T-helper 17 cell (primary cell): ENCODE measurements at places on chromosomes 1 and 21. TPM values are rescaled to one million over a fixed set of nuclear protein-coding genes. Genes with fewer than 3 reads are reported as not detected.

- no peak for DNase-seq
These were observed 234.6 kb upstream of the JUN start for GRCh38 chr1:59018446-59018845.

- no peak for DNase-seq
These were observed 17.1 kb upstream of the MPZL1 start for GRCh38 chr1:167704715-167705114.

GRCh38 chr1:220076861-220077762 lies 12.5 kb downstream of the BPNT1 start:
- no peak for DNase-seq

DNA sequence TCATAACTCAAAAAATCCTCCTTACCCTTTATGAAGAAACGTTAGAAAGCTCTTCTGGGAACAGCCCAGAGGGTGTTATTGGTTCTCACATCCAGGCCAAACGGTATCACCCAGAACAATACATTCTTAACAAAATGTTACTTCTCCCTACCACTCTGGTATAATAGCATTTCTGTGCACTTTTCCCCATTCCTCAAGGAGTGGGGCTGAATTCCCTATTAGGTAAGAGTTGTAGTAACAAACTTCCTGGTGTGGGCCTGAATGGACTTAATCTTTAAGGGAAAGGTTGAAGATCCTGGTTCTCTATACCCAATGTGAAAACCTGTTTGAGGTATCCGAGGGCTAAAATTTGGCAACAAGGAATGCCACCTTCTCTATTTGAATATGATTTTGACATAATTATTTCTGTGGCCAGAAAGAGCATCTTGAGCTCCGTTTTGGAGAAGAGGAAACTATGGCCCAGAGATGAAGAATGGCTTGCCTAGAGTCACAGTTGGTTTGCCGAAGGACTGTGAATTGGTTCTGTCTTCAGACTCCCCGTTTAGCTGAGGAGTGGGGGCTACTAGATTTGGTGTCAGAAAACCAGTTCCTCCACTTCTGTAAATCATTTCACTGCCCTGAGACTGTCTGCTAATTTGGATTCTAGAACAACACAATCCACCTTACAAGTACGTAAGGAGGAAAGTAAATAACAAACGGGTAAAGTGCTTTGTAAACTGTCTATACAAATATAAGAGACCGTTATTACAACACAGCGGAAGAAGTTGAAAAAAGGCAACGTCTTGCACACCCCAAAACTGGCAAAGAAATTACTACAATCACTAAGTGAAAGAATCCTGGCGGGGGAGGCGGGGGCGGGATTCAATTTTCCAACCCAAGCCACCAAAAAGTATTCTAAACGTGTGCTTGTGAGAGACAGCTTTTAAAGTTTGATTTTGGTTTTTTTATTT lies 2.3 kb downstream of the ANP32E start:
- DNase-seq: no peak

GRCh38 chr1:3307359-3307758 lies 147.1 kb upstream of the ARHGEF16 start:
- no peak for DNase-seq

- DNase-seq: no peak
These were observed 165.3 kb downstream of the GRIK3 start for GRCh38 chr1:36869054-36869453.

DNA sequence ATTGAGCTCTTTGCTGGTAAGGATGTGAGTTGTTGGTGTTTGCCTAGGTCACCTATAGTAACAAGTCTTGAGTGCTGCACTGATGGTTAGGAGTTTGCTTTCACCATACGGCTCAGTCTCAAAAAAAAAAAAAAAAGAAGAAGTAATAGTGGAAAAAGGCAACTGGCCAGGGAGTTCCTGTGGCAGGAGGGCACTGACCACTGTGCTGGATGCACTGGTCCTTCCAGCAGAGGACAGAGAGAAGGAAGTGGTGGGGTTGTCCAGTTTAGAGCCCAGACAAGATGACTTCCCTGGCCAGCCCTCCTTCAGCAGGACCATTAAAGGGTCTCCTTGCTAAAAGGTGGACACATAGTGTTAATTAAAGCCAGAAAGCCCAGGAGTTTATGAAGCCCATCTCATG lies 11.9 kb upstream of the PTCH2 start:
- DNase-seq: no peak

The DMBX1 gene
- not detected for total RNA-seq

The PCBP3 gene
- total RNA-seq: 0.91 TPM

The FCER1G gene
- total RNA-seq: 8.3 TPM
